ENCODE measurements at places on chromosomes 1 and 21.

DNA sequence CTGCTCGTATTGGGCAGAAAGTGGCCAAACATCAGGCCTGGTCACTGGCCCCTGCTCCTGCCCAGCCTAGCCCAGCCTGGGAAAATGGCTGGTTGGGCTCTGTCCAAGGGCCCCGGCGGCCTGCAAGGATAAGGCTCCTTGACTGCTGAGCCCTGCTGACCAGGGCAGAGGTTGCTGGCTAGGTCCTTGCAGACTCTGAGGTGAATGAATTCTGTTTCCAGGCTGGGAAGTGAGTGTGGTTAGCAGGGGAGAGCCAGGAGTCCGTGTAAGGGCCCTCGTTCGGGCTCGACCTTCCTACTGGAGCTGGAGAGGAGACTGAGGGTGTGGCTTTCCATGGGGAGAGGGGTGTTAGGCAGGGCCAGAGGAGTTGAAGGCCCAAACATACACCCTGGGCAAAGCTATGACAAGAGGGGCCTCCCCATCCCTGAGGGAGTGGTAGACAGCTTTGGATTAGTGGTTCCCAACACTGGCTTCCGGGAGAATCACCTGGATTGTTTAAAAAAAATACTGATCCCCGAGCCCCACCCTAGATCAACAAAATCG is 20.6 kb downstream of the CSF1 start:
- DNase-seq = peak; percentile 20

DNA sequence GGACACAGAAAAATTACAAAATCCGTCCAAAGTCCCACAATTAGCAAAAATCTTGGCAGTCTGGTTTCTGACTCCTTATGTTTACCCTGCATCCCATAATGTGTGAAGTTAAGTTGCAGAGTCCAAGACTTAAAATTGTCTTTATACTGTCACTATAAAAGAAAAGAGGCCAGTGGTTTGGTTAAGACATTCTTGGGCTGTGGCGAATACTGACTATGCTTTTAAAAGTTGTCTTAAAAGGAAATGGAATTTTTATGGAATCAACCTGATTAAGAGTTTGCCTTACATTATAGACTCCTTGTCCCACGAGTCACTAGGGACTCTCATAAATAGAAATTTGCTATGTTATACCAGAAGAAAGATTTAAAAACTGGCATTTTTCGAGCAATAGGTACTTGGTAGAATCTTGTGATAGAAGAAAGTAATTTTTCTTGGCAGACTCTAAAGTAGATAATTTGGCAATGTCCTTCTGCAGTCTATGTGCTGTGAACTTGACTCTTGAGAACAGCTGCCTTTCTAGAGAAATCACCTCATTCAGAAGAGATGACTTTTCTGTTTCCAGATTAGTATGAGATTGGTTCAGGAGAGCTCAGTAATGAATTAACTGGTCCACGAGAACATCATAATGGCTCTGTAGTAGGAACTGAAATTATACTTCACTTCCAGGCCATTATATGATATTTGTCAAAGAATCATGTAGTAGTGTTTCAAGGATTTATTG is 31.8 kb downstream of the NTNG1 start:
- DNase-seq = no peak

DNA sequence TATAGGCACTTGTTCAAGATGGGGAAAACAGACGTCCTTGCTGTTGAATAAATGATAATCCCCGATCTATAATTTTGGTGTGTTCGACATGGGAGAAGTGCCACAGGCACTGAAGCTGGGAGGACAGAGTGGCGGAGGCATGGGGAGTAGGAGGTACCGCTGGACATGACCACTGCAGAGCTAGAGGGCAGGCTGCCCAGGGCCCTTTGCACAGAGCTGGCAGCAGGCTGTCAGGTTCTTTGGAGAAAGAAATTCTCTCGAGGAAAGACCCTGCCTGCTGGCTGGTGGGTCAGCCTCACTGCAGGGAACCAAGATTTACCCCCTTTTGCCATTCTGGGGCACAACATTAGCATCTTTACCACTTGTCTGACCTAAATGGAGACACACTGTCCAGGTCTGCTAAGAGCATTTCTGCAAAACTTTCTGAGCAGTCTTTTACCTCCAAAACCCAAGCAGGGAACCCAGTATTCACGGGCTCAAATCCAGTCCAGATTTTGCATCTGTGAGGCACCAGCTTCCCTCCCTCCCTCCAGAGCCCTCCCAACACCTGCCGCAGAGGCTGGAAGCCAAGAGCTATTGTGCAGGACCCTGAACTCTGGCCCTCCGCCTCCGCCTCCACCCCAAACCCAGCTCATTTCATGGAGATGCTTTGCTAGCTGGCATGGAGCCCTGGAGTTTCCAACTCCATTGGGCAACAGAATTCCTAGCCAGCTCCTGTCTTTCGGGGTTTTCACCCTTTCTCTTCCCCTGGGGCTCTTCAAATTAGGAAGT is 142.3 kb downstream of the PLXNA2 start:
- no peak for DNase-seq

DNA sequence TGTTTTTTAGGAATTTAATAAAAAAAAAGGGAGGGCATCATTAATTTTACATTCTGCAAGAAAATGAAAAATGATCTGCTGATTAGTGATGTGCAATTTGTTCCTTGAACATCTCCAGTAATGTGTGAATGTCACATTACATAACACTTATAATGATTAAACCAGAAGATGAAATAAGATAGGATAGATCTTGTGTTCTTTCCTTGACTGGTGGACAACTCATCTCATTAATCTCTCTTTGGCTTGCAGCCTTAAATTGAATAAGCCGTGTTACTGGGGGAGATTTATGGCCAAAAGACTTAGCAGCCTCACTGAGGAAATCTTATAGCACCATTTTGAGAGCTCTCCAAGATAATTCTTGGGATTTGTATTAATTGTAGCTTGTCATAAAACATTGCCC is 217.2 kb downstream of the ST6GALNAC3 start:
- DNase-seq = no peak

DNA sequence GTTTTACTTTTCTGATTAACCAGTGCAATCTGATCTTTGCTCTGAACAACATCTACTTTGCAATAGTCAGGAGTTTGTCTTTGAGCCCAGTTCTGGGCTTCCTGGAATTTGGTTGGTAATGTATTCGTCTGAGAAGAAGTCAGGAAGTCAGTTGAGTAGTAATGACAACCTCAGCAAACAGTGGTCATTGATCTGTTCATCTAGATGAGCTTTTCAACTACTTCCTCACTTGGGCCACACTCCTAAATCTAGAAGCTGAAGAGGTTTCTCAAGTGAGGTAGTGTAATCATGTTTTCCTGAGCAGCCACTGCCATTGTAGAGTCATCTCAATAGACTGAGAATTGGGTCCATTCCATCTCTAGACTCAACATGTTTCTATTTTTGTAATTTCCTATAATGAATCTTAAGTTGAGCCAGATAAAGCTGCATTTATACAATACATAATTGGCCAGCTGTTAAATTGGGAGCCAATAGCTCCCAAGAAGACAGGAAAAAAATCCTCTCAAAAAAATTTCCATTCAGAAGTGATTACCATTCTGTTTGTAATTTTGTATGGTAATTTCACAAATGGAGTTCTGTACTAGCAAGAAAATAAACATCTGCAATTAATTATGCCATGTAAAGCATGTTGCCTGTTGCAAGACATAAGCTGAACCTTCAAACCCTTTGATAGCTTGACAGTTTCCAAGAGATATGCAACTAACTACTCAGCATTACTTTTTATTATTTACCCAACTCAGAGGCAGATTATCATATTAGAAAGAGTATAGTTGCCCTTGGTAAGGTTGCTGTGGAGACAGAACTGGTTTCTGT is 49.6 kb downstream of the WDR64 start:
- no peak for DNase-seq

GRCh38 chr1:47645151-47645550 is 207.3 kb downstream of the FOXD2 start:
- no peak for DNase-seq

GRCh38 chr1:192630521-192631287 is 5.2 kb upstream of the RGS13 start:
- no peak for DNase-seq

DNA sequence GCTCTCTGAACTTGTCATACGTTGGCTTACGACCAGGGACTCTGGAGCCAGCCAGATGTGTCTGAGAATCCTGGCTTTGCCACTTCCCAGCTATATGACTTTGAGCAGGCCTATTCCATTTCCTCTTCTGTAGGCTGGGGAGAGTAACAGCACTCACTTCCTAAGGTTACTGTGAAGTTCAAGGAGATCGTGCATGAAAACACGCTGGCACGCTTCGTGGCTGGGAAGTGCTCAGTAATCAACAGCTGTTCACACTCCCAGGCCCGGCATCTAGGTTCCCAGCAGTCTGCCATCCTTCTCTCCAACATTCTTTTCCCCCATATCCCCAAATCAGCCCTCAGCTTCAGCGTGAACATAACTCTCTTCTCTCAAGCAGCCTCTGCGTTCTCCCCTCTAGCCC is 2.0 kb downstream of the ASCL5 start:
- DNase-seq = no peak

DNA sequence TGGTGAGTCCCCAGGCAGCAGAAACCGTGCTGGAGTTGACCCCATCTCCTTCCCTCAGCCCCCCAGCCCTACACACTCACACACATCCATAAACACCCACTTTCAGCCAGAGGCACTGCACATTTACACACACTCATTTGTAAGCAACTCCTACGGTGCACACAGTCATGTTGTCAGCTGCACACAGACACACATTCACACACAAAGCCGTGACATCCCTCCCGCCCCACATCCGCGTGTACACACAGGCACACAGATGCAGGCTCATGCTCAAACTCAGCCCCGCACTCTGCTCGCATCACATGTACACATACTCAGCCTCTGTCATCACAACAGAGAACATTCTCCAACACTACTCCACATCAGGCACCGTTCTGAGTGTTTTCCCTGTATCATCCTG is 47.6 kb downstream of the LACTBL1 start:
- DNase-seq = no peak

GRCh38 chr1:33762962-33763361 is 100.9 kb upstream of the HMGB4 start:
- DNase-seq = no peak

- DNase-seq = no peak
Measured at GRCh38 chr1:219805191-219805590, 123.2 kb downstream of the SLC30A10 start.

- DNase-seq = no peak
Measured at GRCh38 chr1:248590055-248590454, 7.4 kb downstream of the OR2T10 start.

GRCh38 chr21:44354775-44355771 is 1.7 kb downstream of the TRPM2 start:
- no peak for DNase-seq

DNA sequence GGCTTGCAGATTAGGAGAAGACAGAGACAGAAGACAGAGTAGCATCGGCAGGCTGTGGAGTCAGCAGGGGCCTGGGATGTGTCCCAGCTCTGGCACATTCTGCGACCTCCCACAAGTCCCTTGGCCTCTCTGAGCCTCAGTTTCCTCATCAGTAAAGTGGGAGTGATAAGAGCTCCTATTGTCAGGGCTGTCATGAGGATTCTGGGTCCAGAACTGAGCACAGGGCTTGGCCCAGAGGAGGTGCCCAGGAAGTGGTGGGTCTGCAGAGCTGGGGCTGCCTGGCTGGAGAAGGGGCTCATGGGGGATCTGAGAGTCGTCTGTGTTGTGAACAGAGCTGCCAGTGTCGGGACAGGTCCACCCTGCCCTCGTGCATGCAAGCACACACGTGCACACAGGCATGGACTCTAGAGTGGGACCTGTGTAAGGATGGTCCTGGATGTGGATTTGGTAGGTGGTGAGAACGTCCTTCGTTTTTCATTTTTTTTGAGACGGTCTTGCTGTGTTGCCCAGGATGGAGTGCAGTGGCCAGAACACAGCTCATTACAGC is 262.9 kb downstream of the PTPRU start:
- no peak for DNase-seq

DNA sequence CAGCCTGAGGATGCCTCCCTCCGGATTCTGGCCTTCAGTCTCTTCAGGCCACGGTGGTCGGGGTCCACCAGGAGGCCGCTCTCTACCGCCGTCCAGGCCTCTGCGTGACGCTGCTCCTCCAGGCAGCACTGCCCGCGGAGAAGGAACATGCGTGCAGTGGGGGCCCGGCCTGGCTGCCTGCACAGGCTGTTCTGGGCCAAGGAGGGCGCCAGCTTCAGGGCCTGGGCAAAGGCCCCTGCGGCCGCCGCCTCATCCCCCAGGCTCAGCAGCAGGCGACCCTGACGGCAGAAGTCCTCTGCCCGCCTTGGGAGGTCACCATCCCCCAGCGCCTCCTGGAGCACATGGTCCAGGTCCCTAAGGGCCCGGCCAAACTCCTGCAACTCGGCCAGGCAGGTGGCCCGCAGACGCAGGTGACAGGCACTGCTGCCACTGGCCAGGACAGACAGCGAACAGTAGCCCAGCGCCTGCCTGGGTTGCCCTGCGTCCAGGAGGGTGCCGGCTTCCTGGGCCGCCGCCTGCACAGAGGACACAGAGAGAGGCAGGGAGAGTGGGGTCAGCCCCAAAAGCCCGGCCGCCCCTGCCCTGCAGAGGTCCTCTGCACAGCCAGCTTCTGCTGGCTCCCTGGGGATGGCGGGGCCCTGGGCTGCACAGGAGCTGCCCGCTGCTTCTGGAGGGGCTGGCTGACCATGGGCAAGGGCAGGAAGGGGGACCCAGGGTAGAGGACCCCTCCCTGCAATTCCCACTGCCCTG is 8.7 kb upstream of the MMEL1 start:
- DNase-seq = no peak

GRCh38 chr21:14947613-14948160 is 117.1 kb downstream of the NRIP1 start:
- DNase-seq = no peak

GRCh38 chr21:29377266-29377665 is 78.5 kb downstream of the BACH1 start:
- DNase-seq = no peak

GRCh38 chr1:24857507-24858133 is 72.5 kb downstream of the RUNX3 start:
- DNase-seq = peak; percentile 36

DNA sequence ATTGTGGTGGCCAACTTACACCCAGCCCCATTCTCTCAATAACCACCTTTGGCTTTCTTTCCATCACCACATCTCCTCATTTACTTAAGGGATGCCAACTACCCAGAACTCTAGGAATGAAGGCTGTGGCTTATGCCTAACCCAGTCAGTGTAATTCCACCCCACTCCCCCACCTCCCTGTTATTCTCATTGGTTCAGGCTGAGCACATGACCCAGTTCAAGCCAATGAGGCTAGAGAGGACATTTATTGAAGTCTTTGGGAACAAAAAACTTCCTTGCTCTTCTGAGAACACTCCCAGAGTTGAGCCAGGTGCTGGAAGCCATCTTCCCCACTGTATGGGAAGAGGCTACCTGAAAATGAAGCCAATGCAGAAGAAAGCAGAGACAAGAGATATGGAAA is 22.8 kb upstream of the CD2 start:
- no peak for DNase-seq

DNA sequence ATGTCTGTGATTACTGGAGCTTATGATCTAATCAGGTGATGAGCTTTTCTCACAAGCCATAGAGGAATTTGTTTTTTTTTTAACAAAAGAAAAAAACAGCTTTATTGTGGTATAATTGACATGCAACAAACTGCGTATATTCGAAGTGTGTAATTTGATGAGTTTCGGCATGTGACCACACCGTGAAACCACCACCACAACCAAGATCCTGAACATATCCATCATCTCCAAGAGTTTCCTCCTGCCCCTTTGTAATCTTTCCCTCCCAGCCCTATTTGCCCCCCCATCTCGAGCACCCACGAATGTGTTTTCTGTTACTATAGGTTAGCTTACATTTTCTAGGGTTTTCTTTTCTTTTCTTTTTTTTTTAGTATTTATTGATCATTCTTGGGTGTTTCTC is 4.7 kb downstream of the PGBD2 start:
- no peak for DNase-seq

- peak; percentile 74 for DNase-seq
Measured at GRCh38 chr1:84246213-84246612, 55.3 kb upstream of the SAMD13 start.

Data from hematopoietic multipotent progenitor cell treated with erythropoietin and hydrocortisone succinate and interleukin-3 and kit ligand, for 6 days (in vitro differentiated cells).